Stimulated activated CD4-positive, alpha-beta T cell treated with anti-CD3 and anti-CD28 coated beads, Interleukin-1b, Interleukin-23, amount 100 ng/mL, for 1 hour (primary cell): ENCODE measurements at places on chromosomes 6 and 20.
A peak's percentile ranks its signal among the peaks of the same experiment; 100 is the strongest.

DNA sequence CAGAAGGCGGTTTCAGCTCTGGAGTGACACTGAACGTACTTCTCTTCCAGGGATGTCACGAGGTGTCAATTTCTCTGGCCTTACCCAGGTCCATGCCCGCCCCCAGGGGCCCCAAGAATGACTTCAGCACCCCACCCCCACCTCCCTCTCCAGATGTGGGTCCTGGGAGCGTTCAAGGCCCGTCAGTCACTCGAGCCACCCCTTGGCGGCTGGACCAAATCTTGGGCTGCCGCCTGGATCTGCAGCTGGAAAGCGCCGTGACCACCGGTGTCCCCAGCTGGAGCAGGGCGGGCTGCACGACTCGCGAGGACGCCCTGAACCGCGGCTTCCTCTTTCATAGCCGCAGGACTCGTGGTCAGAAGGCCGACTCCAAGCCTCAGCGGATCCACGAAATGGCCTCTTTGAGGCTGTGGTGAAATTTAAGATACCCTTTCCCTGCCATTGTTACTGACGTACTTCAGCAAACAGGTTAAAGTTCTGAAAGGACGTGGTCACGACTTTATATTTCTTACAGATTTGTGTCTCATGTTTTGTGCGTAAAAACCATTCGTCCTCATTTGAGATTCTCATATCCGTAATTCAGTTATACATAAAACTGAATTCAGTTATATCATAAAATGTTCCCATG lies 29.3 kb downstream of the TRIM38 start:
- peak; percentile 6 for DNase-seq

GRCh38 chr6:166629628-166630027 lies 2.6 kb upstream of the RPS6KA2 start:
- DNase-seq = no peak

- no peak for DNase-seq
Measured at GRCh38 chr6:138349891-138350290, 27.8 kb upstream of the SMIM28 start.

GRCh38 chr20:40547483-40548091 lies 141.4 kb downstream of the MAFB start:
- DNase-seq = no peak

GRCh38 chr6:36659271-36659670 lies 19.2 kb upstream of the CDKN1A start:
- no peak for DNase-seq

DNA sequence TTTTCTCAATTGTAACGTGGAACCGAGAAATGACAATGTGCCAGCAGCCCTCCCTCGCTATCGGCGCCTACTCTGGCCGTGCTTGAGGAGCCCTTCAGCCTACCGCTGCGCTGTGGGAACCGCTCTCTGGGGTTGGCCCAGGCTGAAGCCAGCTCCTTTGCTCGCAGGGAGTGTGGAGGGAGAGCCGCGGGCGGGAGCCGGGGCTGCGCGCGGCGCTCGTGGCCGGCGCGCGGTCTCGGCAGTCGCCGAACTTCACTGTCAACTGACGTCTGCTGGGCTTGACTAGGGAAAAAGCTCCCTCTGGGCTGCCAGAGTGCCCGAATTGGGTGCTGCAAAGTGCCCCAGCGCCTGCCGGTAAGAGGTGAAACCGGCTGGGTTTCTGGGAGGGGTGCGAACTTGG lies 29.7 kb upstream of the GCNT2 start:
- no peak for DNase-seq

GRCh38 chr20:51542033-51542570 lies 417 bp downstream of the NFATC2 start:
- no peak for DNase-seq

DNA sequence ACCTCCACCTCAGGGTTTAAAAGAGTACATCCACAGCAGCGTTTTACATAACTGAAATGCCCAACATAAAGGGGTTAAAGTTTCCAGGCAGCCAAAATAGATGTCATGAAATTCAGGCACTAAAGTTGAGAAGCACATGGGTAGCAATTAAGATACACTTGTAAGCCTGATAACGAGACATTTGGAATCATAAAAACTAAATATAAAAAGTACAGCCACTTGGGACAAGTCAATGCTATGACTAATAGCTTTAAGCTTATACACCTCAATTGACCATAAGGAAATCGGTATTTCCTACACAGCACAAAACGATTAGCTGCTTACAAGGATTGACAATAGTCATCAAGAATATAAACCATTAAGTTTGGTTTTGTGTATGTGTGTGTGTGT lies 11.8 kb downstream of the LOC128125822 start:
- no peak for DNase-seq

DNA sequence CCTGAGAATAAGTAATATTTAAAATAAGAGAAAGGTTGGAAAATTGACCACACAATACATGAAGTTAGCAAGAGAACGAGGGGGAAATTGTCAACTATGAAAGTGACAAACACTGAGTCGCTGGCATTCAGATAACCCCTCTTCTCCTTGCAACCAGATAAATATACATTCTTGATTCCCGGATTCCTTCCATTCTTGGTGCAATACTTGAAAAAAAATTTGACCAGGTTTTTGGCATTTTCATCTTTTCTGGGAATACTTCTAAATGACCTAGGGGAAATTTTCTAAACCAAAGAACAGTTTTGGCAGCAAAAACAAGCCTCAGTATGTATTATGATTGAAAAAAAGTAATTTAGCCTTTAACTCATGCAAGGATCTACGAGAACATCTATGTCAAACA lies 164.0 kb downstream of the PDE7B start:
- DNase-seq = no peak

GRCh38 chr6:36120018-36120417 lies 10.3 kb upstream of the MAPK13 start:
- no peak for DNase-seq

GRCh38 chr6:130423044-130423443 lies 57.2 kb downstream of the TMEM200A start:
- no peak for DNase-seq

DNA sequence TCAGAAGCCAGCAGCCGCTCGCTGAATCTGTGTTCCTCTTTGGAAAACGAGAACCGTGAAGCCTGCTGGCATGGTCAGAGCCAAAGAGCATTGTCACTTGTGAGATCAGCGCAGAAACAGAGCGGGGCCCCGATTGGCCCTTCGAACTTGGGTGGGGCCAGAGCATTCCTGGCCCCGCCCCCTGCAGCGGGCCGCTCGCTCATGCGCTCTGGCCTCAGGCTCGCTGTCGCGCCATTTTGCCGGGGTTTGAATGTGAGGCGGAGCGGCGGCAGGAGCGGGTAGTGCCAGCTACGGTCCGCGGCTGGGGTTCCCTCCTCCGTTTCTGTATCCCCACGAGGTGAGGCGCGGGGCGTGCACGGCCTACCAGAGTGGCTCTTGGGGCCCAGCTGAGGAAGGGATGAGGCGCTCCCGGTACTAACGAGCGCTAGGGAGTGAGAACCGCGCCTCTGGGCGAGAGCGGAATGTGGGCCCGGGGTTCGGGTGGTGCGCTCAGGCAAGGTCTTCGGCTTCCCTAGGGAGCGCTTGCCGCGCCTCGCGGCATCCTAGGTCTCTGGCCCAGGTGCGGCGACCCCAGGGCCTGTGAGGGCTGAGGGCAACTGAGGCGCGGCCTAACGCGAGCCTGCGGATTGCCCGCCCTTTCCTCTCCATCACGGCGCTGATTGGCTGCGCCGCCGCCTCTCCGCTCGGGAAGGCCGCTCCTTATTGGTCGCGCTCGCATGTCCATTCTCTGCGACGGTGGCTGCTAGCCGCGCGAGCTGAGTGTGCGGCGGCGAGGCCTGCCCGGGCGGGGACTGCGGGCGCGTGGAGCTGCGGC lies at the start of gene CSE1L:
CSE1L (plus strand) TSS at position 226 of the 814 bp plus-strand sequence. CDS start 12,152 bp downstream, outside the sequence.
- DNase-seq = peak; percentile 78

DNA sequence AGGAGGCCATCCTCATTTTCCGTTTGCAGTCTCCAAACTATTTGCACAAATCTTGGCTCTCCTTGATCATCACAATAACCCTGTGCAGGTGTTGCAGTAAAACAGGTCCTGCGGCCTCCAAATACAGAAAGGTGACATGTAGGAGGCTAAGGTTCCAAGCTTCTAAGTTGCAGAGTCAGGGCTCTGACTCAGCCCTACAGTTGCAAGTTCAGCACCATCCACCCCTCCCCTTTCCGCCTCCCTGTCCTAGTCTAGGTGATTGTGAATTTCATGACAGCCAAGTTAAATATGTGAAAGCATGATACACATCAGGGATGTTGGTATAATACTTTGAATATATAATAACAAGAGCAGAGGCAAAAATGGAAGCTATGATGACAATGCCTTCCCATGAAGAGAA lies 317.3 kb upstream of the CDH4 start:
- DNase-seq = no peak

GRCh38 chr20:45853484-45853883 lies 3.7 kb downstream of the ACOT8 start:
- DNase-seq = no peak

DNA sequence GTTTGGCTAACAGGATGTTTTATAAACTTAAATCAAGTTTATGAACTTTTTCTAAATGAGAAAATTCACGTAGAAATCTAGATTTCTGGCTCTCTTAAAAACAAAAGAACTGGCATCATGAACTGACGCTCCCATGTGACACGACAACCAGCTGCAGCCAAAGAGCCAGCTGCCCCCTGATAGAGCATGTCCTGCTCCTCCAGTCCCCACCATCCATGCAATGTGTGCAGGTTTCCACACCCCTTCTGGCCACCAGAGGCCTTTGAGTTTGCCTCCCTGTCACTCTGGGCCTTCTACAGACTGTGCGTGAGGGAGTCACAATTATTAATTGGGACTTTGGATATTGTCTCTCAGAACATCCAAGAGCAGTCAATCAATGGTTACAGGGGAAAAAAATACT lies 1.6 kb upstream of the GPLD1 start:
- no peak for DNase-seq

DNA sequence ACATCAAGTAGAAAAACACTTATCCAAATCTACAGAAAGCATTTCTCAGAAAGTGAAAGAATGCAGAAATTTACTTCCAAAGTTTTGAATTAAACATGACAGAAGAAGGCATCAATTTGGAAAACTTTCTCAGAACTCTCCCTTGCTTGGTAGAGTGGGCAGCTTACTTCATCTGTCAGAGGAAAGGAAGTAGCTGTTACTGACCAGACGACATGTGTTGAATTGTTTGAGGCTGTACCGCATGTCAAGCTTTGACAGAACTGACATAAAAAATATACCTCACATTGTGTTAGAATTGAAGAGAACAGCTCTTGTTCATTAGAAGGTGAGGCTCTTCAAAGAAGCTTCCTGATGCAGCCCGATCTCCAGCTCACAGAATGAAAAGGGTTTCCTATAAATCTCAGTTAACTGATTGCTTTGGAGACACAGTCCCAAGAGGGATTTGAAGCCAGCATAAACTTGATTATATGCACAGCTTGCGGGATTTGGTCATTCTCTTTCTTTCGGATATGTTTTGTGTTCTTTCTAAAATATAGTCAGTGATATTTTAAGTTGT lies 190.7 kb downstream of the PLCB1 start:
- DNase-seq = no peak

DNA sequence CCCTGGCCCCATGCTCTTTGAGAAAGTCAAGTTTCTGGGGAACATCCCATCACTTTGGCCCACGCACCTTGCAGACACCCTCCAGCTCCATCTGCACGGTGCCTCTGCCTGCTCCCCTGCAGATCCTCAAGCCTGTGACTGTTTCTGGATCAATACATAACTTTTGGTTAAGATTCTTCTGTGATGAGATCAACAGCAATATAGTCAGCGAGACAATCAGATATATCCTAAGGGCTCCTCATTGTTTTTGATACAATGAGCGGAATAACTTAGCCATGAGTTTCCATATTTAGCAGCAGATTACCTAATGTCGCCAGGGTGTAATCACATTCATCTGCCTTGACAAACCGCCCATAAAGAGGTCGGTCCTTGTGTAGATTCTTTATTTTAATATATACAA lies 109.3 kb upstream of the MTHFD1L start:
- DNase-seq = no peak

DNA sequence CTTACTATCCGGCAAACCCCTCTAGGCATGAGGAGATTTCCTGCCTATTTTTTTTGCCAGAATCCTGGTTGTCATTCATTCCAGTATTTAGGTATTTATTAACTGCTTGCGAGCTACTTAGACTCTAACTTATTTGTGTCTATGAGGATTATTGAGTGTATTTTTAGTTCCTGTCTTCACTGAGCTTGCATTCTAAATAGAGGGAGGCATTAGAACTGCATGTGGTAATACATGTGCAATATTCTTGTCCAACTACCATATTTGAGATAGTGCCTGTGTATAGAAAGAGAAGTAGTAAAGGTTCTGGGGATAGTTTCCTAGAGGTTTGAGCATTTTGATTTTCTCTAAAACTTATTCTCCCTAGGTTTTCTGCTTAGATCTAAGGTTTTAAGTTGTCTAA lies 308.9 kb downstream of the EYA4 start:
- DNase-seq = no peak

DNA sequence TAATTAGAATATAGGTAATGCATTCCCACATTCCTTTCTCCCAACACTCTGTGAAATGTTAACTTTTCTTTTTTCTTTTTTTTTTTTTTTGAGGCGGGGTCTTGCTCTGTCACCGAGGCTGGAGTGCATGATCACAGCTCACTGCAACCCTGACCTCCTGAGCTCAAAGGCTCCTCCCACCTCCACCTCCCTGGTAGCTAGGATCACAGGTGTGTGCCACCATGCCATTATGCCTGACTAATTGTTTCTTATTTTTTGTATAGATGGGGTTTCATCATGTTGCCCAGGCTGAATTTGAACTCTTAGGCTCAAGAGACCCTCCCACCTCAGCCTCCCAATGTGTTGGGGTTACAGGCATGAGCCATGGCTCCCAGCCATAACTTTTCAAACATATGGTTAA lies 135.7 kb upstream of the SHLD1 start:
- DNase-seq = no peak

- no peak for DNase-seq
Measured at GRCh38 chr6:39926668-39927067, 7.6 kb downstream of the MOCS1 start.

GRCh38 chr6:138533667-138534066 lies 34.4 kb upstream of the NHSL1 start:
- no peak for DNase-seq

DNA sequence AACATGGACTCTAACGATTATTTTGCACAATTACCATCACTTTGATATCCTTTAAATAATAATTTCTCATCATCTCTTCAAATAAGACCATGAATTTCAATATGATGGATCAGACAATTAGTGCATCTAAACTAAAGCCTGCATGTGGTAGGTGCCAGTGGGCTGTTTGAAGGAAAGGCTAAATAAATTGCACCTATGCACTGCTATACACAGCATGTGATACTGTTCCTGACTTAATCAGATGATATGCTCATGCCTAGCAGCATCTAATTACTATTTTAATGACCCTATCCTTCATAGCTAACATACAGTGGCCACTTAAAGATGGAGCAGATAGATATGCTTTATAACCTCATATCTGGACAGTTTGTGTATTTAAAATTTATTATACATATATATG lies 731.6 kb upstream of the MANEA start:
- DNase-seq = no peak

DNA sequence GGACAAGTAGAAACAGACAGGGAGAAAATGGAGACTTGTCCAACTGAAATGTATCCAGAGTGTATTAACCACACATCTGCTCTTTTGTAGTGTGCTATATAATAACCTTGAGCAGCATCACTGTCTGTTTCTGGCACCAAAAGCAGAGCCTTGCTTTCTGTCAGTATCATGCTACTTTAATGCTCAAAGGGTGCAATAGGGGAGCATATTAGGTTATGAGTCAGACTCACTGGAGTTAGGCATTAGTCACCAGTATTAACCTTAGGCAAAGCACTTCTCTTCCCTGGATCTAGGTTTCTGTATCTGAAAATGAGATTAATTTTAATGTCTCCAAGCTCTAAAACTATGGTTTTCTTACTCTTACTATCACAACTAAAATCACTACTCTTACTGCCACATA lies 280.1 kb downstream of the TFAP2B start:
- DNase-seq = no peak

GRCh38 chr20:61341605-61342004 lies 89.5 kb downstream of the CDH4 start:
- no peak for DNase-seq
